ENCODE measurements at places on chromosomes 11 and 22. TPM values are rescaled to one million over a fixed set of nuclear protein-coding genes. Genes with fewer than 3 reads are reported as not detected.
A peak's percentile ranks its signal among the peaks of the same experiment; 100 is the strongest.

DNA sequence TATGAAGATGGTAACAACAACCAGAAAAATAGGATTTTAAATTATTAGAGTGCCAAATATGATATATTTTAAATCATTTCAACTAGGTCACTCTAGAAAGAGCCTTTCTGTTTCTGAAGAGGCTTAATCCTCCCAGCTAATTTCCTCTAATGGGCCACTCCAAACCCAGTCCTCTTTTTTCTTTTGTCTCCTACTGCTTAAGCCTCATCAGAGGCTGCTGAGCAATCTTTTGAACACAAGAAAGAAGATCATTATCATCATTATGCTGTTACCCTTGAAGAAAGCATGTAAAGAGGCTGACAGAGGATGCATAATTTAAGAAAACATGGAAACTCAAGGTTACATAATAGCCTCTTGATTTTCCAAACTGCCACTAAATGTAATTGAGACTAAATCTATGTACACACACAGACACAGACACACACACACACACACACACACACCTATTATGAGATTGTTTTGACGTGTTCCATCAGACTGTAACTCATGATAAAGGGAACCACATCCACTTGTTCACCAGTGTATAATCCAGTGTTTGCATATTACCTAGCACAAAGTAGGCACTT, 519.6 kb downstream of the METTL15 start:
- H3K4me3 ChIP-seq, result no peak overlapping the region
- no peak for DNase-seq
- H3K36me3 ChIP-seq, result no peaks in the 10 kb centered on the region
- H3K27me3 ChIP-seq, result no peaks in the 10 kb centered on the region
- H3K27ac ChIP-seq, result no peak overlapping the region

GRCh38 chr11:46338988-46339666, 8.1 kb upstream of the DGKZ start:
- peaks cover 6% of the 10 kb centered on the region for H3K27me3 ChIP-seq
- DNase-seq, result peak; percentile 69
- H3K36me3 ChIP-seq, result no peaks in the 10 kb centered on the region
- peak overlapping the region; percentile 89 for H3K27ac ChIP-seq
- peak overlapping the region; percentile 32 for H3K4me3 ChIP-seq
- peaks cover 54% of the 10 kb centered on the region for H3K4me1 ChIP-seq

GRCh38 chr22:39928536-39929520, 27.9 kb downstream of the GRAP2 start:
- no peak overlapping the region for H3K27ac ChIP-seq
- H3K36me3 ChIP-seq, result no peaks in the 10 kb centered on the region
- H3K4me3 ChIP-seq, result no peak overlapping the region
- H3K27me3 ChIP-seq, result peaks cover 52% of the 10 kb centered on the region
- no peaks in the 10 kb centered on the region for H3K4me1 ChIP-seq

DNA sequence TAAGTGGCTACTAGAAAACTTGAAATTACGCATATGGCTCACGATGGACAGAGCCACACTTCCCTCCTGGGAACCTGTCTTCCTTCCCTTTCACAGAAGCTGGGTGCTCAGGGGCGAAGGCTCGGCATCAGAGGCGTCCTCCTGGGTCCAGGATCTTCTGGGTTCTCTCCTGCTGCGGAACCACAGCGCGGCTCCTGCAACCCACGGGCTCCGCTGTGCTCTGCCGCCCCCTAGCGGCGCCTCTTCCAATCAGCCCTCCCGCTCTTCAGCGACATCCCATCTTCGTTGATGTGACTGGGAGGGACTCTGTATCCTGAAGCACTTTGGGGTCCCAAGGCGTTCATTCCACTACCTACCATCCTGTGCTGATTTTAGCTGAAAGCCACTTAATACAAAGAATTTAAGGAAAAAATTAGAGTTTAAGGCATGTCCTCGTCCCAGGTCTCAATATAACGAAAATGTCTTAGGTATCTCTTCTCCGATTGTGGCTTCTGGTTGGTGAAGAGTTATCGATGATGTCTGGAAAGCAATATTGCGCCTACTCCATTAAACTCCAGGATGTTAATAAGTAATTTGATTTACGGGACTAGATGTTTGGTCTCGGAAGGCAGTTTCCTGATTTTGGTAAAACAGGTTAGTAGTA, 14.8 kb upstream of the RPS3 start:
- H3K4me1 ChIP-seq, result no peaks in the 10 kb centered on the region
- H3K27ac ChIP-seq, result no peak overlapping the region
- H3K4me3 ChIP-seq, result no peak overlapping the region
- DNase-seq, result peak; percentile 90
- no peaks in the 10 kb centered on the region for H3K27me3 ChIP-seq

Gene CYB5R2
- total RNA-seq, result 0.65 TPM

- no peaks in the 10 kb centered on the region for H3K27me3 ChIP-seq
- H3K27ac ChIP-seq, result no peak overlapping the region
- H3K36me3 ChIP-seq, result no peaks in the 10 kb centered on the region
- H3K4me1 ChIP-seq, result peaks cover 3% of the 10 kb centered on the region
- H3K4me3 ChIP-seq, result no peak overlapping the region
These were observed 123.0 kb downstream of the TRIM44 start for GRCh38 chr11:35785287-35786167.

DNA sequence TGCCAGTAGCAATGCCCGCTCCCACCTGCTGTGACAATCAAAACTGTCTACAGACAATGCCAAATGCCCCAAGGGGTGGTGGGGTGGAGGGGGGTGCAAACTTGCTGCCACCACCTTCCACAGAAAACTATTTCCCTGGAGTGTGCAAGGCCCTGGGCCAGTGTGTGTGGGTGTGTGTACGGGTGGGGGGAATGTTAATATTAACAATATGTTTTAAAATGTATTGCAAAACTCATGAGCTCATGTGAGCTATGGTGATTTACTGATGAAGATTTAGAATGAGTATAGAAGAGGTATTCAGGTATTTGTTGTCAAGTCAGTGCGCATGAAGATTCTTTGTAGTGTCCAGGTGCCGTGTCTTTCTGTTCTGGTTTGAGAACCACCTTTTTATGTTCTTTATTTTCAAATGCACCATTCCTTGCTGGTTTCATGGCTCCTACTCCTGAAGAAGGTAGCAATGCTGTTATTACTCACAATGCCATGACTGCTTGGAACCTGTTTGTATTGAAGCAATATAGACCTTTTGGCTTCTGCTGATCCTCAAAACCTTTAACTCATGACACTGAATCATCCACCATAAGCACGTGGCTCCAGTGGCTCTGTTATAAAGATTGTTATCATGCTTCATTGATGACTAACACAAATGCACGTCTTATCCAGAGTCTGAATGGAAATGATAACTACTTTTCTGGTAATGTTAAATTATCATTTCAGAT, 29.9 kb upstream of the AQP11 start:
- no peaks in the 10 kb centered on the region for H3K4me1 ChIP-seq
- no peak for DNase-seq
- no peak overlapping the region for H3K4me3 ChIP-seq
- no peak overlapping the region for H3K27ac ChIP-seq
- no peaks in the 10 kb centered on the region for H3K36me3 ChIP-seq
- H3K27me3 ChIP-seq, result no peaks in the 10 kb centered on the region

DNA sequence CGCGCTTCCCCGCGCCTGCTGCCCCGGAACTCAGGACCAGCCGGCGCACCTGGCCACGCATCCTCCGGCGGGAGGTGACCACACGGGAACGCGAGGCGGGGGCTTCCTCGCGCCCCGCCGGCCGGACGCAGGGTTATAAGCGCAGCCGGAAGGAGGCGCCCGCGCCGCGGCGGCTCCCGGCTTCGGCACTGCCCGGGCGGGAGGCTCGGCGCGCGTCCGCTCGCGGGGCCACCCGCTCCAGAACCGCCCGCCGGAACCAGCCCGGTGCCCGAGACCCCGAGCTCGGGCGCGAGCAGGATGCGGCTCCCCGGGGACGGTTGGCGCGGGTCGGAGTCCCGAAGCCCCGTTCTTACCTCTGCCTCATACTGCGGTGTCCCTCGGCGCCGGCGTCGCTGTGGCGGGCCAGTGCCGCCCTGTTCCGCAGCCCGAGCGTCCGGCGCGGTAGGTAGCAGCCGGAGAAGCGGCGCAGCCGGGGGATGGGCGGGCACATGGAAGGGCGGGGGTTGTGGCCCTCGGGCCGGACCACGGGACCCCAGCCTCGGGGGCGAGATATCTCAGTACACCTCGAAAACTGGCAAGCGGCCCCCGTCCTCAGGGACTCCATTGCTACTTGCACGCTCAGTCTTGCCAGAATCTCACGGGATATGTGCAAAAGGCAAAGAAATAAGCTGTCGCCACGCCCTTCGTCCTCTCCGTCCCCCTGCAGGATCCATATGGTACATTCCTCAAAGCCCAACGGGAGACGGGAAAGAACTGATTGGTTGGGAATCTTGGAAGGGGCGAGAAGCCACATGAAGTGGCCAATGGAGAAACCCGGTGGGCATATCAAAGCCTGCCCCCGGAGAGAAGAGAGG, 23.1 kb downstream of the MICAL3 start:
- H3K4me3 ChIP-seq, result peak overlapping the region; percentile 78
- H3K27ac ChIP-seq, result peak overlapping the region; percentile 86
- no peaks in the 10 kb centered on the region for H3K27me3 ChIP-seq

DNA sequence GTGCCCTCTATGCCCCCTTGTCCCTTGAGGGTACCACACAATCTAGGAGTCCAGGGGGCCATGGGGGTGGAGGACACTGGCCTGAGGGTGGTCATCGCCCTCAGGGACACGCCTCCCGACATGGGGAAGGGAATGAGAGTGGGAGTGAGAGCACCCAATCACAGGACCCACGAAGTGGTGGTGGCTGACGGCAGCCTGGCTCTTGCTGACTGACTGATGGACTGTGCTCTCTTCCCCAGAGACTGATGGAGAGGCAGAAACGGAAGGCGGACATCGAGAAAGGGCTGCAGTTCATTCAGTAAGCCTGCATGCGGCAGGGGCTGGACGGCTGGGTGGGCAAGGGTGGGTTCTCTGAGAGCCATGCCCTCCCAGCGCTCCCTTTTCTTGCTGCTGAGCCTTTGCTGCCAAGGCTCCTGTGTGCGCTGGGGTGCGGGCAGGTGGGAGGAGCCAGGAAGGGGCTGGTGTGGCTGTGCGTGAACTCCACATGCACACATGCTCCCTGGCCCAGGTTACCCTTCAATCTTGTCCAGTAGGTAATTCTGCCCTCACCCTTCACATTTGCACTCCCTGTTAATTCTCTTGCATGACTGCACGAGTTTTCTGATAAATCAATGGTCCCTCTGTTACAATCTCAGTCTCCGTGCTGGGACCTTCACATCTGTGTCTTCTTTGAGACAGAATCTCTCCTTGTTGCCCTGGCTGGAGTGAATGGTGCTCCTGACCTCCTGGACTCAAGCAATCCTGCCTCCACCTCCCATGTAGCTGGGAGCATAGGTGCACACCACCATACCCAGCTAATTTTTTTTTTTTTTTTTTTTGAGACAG, 19.3 kb downstream of the ZC3H7B start:
- no peak for DNase-seq
- no peak overlapping the region for H3K4me3 ChIP-seq
- H3K36me3 ChIP-seq, result peaks cover 36% of the 10 kb centered on the region
- no peaks in the 10 kb centered on the region for H3K27me3 ChIP-seq

GRCh38 chr11:35826006-35826405, 117.9 kb upstream of the LDLRAD3 start:
- H3K4me3 ChIP-seq, result no peak overlapping the region
- no peak for DNase-seq
- no peaks in the 10 kb centered on the region for H3K27me3 ChIP-seq
- no peaks in the 10 kb centered on the region for H3K36me3 ChIP-seq

Gene RGL4
- not detected for total RNA-seq

GRCh38 chr11:119721129-119722120, 7.6 kb downstream of the NECTIN1 start:
- H3K27me3 ChIP-seq, result no peaks in the 10 kb centered on the region
- peak; percentile 57 for DNase-seq
- H3K27ac ChIP-seq, result no peak overlapping the region
- no peaks in the 10 kb centered on the region for H3K36me3 ChIP-seq
- no peak overlapping the region for H3K4me3 ChIP-seq
- H3K4me1 ChIP-seq, result no peaks in the 10 kb centered on the region

All from heart left ventricle (tissue), 16 donors.